ENCODE measurements at places on chromosomes 13 and 19.

DNA sequence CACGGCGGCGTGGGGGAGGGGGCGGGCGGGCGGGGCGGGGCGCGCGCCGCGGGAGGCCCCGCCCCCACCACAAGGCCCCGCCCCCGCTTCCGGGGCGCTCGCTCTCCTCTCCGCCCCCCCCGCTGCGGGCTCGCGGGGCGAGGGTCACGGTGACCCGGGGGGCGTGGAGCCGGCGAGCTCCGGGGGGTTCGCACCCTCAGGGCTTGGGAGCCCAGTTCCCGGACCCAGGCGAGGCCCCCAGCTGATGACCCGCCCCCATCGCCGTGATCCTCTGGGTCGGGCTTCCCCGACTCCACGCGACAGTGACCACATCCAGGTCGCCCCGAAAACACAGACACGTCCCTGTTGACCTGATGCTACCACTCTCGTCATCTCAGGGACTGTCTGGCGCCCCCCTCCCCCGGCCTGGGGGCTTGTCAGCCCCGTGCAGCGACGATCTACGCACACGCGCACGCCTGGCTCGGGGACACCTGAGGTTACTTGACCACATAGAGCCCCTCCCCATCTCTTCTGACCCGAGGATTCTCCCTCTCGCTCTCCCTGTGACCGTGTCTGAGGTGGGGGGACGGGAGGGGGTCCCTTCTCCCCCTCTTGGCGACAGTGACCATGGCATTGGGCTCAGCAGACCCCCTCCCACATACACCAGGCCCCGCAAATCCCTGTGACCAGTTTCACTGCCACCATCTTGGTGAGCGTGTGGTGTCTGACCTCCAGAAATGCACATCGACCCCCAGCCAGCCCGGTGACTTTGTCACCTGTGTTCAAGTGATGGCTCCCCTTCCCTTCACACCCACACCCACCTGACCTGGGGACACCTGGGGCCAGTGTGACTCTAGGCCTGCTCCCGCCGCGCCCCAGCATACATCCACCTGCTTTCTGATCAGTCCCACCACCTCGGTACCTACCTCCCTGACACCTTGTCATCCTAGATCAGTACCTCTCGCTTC lies 670 bp downstream of the MAP2K7 start:
- peak; percentile 73 for DNase-seq

GRCh38 chr19:52896431-52897137 lies 851 bp downstream of the ZNF320 start:
- DNase-seq: no peak

GRCh38 chr13:64723724-64724123 lies 2506.4 kb downstream of the PCDH9 start:
- no peak for DNase-seq

- DNase-seq: no peak
Observed at GRCh38 chr13:50133358-50133953, 118.2 kb downstream of the KCNRG start.

DNA sequence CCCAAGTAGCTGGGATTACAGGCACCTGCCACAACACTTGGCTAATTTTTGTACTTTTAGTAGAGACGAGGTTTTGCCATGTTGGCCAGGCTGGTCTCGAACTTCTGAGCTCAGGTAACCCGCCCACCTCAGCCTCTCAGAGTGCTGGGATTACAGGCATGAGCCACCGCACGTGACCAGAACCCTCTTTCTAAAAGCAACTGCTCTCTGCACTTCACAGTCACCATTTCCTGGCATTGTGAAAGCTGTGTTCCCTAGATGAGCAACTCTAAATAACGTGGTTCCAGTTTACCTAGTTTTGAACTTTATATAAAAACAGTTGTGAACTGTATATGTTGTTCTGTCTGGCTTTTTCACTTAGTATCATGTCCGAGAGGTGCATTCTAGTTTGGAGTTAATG lies 152.9 kb downstream of the SIPA1L3 start:
- no peak for DNase-seq

DNA sequence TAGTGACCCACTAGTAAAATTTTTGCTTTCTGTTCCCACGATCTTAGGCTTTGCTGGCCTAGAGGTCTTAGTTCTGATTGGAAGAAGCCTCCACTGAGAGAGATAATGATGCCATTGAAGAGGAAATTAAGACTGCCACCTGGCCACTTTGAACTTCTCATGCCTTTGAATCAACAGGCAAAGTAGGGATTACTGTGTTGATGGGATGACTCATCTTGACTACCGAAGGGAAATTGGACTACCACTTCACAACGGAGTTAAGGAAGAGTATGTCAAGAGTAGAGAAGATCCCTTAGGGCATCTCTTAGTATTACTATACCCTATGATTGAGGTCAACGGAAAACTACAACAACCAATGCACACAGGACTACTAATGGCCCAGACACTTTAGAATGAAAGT lies 12.7 kb upstream of the FREM2 start:
- DNase-seq: no peak

GRCh38 chr19:3462991-3463713 lies 17.2 kb downstream of the SMIM24 start:
- no peak for DNase-seq

GRCh38 chr19:53549340-53549739 lies 11.4 kb downstream of the ZNF331 start:
- no peak for DNase-seq

DNA sequence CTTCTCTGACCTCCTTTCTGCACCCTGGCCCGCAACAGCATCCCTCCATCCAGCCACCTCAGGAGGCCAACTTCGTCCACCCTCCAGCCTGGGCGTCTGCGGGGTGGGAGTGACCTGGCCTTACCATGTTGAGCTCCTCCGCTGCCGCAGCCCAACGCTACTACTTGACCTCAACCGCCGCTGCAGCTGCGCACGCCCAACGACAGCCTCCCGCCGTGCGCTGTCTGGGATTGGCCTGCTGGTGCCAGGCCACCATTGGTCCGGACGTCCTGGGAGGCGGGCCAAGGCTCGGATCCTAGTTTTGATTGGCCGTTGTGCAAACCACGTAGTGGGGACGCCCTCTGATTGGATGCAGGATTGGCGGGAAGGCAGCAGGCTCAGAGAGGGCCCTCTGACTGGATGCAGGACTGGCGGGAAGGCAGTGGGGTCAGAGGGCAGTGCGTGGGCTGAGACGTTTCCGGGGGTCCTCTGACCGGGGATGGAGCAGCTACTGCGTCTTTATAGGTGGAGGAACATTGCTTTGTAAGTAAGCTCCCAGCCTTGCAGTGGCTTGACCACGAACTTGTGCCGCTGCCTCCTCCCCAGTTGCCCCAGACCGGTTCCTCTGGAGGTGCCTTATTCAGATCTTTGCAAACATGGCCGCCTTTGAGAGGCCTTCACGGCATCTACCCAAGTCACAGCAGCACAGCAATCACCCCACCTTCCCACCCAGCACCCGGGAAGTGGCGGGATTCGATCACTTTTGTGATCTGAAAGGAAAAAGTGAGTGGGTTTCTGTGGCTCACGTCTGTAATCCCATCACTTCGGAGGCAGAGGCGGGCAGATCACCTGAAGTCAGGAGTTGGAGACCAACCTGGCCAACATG lies at the start of gene TUBA3C:
TUBA3C (minus strand) TSS at position 204 of the 865 bp plus-strand sequence; CDS start at position 127, 77 bp downstream.
- DNase-seq: no peak

GRCh38 chr19:2255112-2255845 lies 938 bp downstream of the JSRP1 start:
- DNase-seq: no peak

DNA sequence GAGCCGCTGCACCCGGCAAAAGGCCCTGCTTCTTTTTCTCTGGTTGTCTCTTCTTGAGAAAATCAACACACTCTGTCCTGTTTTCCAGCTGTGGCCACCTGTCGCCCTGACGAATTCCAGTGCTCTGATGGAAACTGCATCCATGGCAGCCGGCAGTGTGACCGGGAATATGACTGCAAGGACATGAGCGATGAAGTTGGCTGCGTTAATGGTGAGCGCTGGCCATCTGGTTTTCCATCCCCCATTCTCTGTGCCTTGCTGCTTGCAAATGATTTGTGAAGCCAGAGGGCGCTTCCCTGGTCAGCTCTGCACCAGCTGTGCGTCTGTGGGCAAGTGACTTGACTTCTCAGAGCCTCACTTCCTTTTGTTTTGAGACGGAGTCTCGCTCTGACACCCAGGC lies 17.2 kb downstream of the LDLR start:
- DNase-seq: no peak

GRCh38 chr13:108933061-108933460 lies 303.6 kb downstream of the MYO16 start:
- DNase-seq: no peak

DNA sequence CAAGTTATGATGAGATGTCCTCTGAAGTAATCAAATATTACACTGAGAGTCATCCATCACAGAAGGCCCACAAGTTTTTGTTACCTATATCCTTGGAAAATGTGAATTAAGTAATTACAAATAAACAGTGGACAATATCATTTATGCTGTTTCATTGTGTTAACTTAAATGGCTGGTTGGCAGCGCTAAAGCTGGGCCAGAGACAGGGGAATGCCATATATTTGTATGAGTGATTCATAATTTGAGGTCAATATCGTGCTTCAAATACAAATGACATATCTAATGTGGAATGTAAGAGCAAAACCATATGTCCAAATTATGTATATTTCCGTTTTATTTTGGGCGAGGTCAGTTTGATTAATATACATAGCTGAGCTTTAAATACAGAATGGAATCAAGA lies 1556.2 kb downstream of the SLITRK5 start:
- no peak for DNase-seq

DNA sequence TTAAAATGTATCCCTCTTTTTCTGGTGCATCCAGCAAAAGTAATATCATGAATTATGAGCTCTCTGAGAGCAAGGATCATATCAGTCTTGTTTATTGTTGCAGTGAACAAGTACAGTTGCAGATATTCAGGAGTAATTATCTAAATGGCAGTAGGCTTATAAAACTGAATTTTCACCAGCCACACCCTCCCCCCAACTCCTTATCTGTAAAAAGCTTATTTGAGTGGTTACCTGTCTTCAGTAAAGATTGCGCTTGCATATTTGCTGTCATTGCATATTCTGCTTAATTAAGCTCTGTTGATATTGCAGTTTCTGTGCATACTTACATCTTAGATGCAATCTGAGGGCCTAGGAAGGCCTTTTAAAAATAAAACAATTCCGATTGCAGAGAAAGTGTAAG lies 87.3 kb downstream of the DNAJC15 start:
- DNase-seq: no peak

DNA sequence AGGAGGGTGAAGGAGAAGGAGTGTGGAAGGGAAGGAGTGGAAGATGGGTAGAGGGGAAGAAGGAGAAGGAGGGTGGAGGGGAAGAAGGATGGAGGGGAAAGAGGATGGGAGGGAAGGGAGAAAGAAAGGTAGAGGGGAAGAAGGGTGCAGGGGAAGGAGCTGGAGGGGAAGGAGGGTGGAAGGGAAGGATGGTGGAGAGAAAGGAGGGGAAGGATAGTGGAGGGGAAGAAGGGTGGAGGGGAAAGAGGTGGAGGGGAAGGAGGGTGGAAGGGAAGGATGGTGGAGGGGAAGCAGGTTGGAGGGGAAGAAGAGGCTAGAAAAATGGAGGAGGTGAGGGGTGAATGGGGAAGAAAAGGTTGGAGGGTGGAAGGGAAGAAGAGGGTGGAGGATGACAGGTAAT lies 927.9 kb downstream of the UQCRFS1 start:
- no peak for DNase-seq

DNA sequence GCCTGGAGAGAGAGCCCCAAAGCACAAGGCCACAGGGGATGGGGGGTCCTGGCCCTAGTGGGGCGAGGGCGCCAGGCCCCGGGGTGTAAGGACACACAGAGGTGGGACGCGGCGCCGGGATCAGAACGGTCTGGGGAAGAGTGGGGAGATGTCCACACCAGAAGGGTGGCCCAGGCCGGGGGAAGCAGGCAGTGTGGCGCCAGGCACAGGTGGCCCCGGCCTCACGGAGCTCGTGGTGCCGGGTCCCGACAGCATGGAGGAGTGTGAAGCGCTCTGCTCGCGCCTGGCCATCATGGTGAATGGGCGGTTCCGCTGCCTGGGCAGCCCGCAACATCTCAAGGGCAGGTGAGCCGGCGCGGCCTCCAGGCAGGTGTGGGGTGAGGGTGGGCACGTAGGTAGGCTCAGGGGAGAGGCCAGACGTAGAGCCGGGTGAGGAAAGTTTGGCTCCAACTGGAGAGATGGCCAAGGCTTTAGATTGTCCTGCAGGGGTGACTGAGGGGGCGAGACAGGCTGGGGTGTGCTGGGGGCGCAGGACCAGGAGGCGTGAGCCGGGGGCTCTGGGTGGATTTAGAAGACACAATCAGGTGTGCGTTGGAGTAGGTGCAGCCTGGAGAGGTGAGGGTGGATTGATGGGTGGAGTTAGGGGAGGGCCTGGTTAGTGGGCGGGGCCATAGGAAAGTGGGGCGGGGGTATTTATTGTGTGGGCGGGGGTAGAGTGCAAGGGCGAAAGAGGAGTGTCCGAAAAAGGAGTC lies 2.9 kb upstream of the ARHGAP45 start:
- no peak for DNase-seq

- DNase-seq: no peak
Observed at GRCh38 chr19:42552086-42553065, 24.1 kb upstream of the CEACAM1 start.

DNA sequence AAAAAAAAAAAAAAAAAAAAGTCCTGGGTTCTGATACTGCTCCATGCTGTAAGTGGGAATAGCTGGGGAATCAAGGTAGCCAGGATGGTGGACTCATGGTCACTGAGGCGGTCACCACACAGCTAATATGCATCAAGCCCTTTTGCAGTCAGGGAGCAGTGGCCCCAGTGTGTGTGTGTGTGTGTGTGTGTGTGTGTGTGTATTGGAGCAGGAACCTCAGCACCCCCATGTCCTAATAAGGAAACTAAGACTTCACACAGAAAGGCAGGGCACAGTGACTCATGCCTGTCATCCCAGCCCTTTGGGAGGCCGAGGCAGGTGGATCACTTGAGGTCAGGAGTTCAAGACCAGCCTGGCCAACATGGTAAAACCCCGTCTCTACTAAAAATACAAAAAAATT lies 12.0 kb downstream of the B3GNT3 start:
- no peak for DNase-seq

DNA sequence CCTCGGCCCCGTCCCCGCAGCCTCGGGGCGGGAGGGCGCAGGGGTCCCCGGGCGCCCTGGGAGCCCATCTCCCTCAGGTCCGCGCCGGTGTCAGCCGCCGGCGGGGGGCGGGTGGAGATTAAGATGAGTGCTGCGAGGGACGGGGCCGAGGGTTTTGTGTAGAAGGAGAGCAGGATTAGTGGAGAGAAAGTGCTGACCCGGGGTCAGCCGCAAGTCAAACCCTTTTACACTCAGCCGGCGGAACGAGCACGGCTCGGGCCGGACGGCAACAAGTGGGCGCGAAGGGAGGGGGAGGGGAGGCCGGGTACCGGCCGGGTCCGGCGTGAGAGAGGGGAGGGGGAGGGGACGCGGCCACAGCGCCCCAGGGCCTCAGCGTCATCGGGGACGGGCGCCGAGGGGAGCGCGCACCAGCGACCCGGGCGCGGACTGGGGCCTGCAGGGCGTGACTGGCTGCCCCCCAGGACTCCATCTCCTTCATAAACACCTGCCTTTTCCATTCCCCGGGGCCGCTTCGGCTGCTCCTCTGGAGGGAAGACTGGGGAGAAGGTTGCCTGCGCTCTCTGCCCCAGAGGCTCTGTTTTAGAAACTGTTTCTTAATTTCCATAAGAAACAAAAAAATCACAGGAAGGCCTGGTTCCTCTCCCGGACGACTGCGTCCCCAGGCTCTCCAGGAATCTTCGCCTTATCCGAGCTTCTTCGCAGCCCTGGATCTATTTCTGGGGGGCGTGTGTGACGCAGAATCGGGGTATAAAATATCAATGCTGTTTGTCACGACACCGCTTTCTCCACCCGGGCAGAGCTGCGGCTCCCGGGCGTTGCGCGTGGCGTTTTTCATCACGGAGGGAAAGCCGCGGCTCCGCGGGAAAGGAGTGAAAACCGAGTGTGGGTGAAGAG lies 6.5 kb downstream of the SOX1 start:
- no peak for DNase-seq

GRCh38 chr19:31659897-31660210 lies 310.6 kb upstream of the TSHZ3 start:
- DNase-seq: no peak

GRCh38 chr19:57786286-57786685 lies 16.8 kb downstream of the ZNF586 start:
- no peak for DNase-seq
